ENCODE measurements at places on chromosomes 5 and 9.

DNA sequence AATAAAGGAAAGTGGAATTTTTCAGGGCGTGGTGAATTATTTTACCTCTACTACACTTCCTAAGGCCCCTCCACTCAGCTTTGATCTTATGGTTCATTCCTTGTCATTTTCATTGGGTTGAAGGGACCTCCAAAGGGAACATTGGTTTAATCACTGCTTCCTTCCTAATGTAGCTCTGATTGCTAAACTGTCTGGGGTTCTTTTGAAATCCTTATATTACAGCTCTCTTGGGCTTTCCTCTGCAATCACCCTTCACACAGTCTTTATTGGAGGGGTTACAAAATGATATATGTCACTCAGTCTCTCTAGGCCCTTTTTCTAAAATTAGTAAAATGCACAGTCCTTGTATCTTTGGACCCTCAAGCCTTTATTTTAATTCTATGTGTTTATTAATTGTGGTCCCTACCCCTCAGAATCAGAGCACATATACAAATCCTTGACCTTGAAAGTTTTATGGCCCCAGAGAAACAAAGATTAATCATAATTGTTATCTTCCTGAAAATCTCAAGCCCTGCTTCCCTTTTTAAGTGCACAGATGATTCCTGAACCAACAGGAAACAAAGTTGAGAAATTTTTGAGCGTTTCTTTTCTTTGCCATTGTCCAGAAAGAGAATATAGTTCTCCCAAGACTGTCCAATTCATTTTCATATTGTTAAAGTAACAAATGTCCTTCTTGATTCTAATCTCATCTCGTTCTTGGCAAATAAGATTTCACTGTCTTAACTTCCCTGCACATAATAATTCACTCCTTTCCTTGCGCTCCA lies 330.0 kb downstream of the ARRDC3 start:
- no peak for DNase-seq

GRCh38 chr5:131794586-131794985 lies 2.2 kb downstream of the FNIP1 start:
- no peak for DNase-seq

DNA sequence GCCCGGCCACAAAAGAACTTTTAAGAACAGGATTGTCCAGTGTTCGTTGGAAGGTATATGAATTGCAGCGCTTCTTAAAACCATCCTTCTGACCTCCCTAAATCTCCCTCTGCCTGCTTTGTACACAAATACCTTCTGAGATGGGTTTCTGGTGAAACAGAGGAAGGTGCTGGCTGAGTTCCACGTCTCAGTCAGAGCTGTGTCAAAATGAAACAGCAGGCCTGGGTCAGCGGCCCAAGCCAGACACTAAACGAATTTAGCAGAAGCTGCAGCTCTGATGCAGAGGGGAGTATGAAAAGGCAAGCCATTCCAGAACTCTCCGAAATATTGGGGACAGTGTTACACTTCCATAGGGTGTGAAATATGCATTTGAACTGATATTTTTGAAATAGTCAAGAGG lies 37.8 kb upstream of the CRB2 start:
- no peak for DNase-seq

DNA sequence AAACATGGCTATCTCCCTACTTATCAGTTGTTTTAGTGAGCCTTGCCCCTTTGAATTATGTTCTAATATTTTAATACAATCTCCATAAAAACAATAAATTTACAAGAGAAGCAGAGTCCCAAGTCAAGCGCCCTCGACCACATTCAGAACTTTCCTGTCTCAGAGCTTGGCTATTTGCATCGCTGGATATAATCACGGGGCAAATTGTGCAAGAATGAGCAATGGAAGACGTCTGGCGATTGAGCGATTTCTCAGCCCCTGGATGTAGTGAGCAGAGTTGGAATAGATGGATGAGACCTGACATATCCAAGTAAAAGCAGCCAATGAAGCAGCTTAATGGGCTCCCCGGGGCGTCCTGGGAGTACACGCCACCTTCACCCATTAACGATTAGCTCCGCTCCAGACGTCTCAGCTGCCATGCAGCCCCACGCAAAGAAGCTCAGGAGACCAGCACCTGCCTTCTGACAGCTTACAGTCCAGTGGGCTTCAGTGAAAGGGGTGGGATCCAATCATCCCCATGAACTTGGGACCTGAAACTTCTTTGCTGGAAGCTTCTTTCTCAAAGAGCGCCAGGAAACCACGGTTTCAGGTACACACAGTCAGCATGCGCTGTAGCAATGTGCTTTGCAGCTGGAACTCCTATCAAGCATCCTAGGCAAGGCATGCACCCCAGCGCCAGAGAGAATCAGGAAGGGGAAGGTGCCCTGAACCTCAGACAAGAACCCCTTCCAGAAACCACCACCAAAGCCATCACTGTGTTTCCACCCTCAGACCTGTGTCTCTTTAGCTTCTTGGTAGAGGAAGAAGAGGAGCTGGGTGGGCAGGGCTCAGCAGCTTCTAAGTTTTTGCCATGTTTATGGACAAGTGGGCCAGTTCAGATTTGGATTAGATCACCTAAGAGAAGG lies 92.0 kb upstream of the IRX4 start:
- no peak for DNase-seq

- DNase-seq: no peak
These were observed 654.7 kb downstream of the LRRC70 start for GRCh38 chr5:63233361-63233760.

- no peak for DNase-seq
These were observed 275.2 kb downstream of the CWC27 start for GRCh38 chr5:65043843-65044359.

DNA sequence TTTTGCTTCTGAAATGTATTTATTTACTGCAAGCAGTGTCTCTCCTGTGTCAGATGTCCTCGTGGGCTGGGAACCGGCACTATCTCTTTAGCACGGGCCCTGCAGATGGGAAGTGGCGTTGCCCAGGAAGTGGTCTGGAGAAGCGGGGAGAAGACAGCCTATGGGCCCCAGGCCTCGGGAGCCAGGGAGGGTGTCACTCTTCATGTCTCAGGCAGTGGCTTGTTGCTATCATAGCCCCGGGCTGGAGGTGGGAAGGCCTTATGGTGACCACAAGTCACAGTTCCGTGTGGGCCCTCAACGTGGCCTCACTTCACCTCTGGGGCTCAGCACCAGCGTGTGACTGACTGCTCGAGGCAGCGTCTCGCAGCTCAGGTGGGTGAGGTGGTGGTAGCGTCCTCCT lies 41.4 kb downstream of the SYK start:
- DNase-seq: no peak

- no peak for DNase-seq
These were observed 51.7 kb downstream of the ZNF366 start for GRCh38 chr5:72455476-72455875.

- DNase-seq: no peak
These were observed 454 bp downstream of the NELFB start for GRCh38 chr9:137255448-137256114.

GRCh38 chr9:135903358-135903656 lies 4.0 kb downstream of the CAMSAP1 start:
- DNase-seq: no peak

- no peak for DNase-seq
These were observed 99.4 kb downstream of the TMEM215 start for GRCh38 chr9:32882705-32883104.

DNA sequence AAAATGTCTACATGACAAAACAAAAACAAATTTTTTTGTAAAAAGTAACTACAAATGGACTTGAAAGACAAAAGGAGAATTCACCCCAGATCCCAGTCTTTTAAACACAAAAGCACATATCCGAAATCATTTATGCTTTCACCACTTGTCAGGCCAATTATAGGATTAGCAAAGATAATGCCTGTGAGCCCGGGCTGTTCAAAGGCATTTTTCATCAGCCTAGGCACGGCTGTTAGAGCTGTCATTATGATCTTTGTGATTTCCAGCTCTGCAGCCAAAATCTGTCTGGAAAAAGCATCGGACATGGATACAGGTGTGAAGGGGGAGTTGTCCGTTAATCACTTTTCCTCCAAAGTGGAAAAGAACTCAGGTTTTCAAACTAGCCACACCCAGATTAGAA lies 23.6 kb upstream of the RAB14 start:
- no peak for DNase-seq

DNA sequence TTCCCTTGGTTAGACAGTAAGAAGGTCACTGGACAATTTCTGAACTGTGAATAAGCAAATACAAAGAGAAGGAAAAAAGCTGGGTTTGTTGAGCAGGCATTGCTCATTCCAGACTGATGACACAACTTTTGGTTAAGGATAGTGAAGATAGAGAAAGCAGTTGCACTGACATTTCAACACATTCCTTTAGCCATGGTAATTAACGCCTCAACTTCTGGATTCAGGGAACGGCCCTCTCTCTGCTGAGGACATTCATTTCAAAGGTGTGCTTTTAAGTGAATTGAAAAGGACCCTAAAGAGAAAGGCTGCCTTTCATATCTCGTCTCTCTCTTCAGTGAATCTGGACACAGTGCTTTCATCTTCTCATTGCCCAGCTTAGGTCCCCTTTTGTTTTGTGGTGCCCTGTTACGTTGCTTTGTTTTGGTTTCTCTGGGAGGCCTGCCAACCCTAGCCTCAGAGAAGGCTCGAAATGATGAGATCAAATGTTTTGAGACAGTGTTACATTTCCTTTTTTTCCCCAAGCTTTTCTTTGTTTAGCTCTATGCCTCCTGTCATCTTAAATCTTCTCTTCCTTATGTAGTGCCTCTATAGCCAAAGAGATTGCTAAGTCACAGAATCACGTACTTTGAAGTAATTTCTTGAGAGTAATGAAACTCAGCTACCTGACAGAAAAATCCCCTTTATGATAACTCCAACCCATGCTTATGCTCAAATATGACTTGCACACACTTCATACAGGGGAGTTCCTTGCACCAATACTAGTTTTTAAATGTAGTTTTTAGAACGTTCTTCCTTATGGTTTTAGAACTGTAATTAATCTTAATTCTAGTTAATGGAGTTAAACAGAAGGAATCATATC lies 94.4 kb upstream of the IFNE start:
- DNase-seq: peak; percentile 24

GRCh38 chr9:113391917-113392316 lies 9.2 kb downstream of the ALAD start:
- DNase-seq: no peak

DNA sequence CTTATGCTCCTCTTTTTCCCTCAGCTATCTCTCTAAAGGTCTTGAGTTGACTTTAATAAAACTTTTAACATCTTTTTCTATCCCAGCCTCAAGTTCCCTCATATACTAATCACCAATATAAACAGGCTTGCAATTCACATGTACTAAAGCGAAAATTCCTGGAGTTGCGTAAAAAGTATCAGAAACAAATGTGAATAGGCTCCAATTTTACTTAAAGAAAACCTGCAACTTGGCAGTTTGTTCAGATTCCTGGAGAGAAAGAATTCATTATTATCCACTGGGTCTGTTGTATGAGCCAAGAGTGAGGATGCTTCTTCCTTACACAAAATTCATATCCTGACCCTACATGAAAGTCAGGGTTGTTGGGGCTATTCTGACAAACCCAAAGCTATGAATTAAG lies 384.2 kb downstream of the DTWD2 start:
- DNase-seq: no peak

GRCh38 chr9:117365438-117365837 lies 49.4 kb downstream of the ASTN2 start:
- DNase-seq: no peak

DNA sequence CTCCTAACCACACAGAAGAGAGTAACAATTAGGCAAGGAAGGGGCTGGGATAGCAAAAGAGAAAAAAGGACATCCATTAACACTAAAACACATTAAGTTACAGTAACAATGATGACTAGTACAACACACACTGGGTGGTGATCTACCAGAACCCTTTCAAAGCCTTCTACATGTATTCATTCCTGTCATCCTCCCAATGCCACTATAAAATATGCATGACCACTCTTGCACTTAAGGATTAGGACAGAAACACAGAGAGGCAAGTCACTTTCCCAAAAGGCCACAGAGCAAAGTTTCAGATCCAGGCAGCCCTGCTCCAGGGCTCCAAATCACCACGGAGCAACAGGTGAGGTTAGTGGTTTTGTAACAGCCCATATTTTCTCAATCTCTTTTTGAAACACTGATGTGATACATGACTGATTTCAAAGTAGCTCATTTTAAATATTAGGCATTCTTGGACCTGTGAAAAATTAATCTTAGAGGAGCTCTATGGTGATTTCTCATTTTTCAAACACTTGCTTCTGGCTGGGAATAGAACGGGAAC lies 86.7 kb downstream of the AUH start:
- no peak for DNase-seq

DNA sequence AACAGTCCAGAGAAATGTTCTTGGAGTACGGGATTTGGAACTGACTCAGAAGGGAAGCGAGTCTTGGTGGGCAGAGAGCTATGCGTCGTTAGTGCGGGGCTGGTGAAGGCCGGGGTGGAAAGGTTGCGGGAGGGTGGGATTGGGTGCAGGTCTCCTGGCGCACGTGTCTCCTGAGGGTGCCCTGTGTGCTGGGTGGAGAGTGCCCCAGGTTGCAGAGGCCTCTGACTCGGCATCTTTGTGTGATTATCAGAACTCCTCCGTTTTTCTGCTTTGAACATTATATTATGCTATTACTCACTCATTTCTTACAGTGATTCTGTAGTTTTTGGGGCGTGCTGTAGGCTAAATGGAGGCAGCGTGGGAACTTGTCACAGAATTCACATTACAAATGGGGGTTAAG lies 11.4 kb downstream of the CEP72 start:
- no peak for DNase-seq

DNA sequence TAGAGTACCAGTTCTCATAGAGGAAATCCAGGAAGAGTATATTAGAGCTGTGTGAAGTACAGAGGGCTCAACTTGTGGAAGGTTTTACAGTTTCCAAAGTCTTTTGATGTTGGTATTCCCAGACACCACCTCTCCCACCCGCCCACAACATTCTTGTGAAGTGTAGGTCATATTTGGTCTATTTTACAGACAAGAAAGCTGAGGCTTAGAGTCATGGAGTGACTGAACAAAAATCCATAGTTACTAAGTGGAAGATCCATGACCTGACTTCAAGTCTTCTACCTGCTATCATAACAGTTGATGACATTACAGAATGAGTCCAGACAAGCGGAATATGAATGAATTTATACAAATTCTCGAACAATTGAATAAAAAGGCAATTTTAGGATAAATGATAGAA lies 187.1 kb upstream of the RPS23 start:
- no peak for DNase-seq

GRCh38 chr9:112179816-112180215 lies 4.7 kb upstream of the SUSD1 start:
- DNase-seq: no peak

DNA sequence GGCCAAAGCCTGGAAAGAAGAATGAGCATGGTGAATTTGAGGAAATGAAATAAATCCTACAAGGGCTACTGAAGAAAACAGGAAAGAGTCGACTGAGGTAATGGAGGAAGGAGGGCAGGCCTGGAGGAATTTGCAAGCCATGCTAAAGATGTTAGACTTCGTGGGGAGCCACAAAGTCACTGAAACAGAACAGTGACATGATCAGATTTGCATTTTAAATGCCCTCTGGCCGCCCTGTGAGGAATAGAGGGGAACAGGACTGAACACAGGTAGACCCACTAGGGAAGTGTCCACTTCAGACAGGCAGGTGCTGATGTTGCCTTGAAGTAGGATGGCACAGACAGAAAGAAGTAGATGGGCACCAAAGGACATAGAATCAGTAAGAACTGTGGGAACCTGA lies 42.8 kb upstream of the RLN1 start:
- no peak for DNase-seq

Data from CD4-positive, alpha-beta T cell (primary cell).